ENCODE measurements at places on chromosomes 16 and 17.
A peak's percentile ranks its signal among the peaks of the same experiment; 100 is the strongest.

- no peak for DNase-seq
Measured at GRCh38 chr16:16083421-16084156, 134.2 kb downstream of the ABCC1 start.

- DNase-seq: no peak
Measured at GRCh38 chr16:31108794-31109558, 790 bp downstream of the BCKDK start.

DNA sequence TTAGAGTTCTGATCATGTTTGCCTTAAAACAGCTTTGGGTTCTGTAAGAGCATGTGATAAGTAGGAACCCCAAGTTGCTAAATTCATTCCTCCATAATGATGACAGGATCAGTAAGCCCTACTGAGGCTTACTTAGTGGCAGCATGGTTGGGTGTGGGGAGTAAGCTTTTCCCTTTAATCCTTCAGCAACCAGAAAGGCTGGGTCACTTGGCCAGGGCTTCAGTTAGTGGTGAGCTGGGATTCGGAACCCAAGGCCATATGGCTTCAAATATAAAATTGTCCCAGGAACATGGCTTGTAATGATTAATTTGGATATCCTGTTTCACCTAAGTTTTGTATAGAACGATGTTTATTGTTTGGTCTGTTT lies 850 bp downstream of the GINS3 start:
- no peak for DNase-seq

- DNase-seq: no peak
Measured at GRCh38 chr17:18141210-18141803, 32.8 kb downstream of the MYO15A start.

DNA sequence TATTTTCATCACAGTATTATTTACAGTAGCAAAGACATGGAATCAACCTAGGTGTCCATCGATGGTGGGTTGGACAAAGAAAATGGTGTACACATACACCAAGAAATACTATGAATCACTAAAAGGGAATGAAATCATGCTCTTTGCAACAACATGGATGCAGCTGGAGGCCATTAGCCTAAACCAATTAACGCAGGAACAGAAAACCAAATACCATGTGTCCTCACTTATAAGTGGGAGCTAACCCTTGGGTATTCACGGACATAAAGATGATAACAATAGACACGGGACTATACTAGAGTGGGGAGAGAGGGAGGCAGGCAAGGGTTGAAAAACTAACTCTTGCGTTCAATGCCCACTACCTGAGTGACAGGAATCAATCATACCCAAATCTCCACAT lies 41.0 kb downstream of the MRPS23 start:
- DNase-seq: no peak

DNA sequence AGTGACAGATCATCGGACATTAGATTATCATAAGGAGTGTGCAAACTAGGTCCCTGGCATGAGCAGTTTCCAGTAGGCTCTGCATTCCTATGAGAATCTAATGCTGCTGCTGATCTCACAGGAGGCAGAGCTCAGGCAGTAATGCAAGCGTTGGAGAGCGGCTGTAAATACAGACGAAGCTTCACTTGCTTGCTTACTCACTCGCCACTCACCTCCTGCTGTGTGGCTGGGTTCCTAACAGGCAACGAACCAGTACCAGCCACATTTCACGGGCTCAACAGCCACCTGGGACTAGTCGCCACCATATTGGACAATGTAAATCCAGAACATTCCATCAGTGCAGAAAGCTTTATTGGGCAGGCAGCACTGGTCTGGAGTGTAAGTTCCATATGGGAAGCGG lies 7.7 kb downstream of the JPH3 start:
- DNase-seq: no peak

GRCh38 chr16:20847550-20847949 lies 41.2 kb downstream of the REXO5 start:
- no peak for DNase-seq

GRCh38 chr17:80105762-80106161 lies 4.4 kb downstream of the GAA start:
- DNase-seq: no peak

GRCh38 chr17:550041-550398 lies 164.6 kb downstream of the VPS53 start:
- no peak for DNase-seq

GRCh38 chr16:60199150-60199549 lies 1465.0 kb upstream of the GOT2 start:
- no peak for DNase-seq

- peak; percentile 56 for DNase-seq
Measured at GRCh38 chr17:64024781-64025731, 4.6 kb upstream of the ICAM2 start.

- no peak for DNase-seq
Measured at GRCh38 chr17:12907477-12907876, 110.3 kb downstream of the ELAC2 start.

GRCh38 chr17:77444984-77445759 lies 304.4 kb downstream of the SEC14L1 start:
- DNase-seq: peak; percentile 70

DNA sequence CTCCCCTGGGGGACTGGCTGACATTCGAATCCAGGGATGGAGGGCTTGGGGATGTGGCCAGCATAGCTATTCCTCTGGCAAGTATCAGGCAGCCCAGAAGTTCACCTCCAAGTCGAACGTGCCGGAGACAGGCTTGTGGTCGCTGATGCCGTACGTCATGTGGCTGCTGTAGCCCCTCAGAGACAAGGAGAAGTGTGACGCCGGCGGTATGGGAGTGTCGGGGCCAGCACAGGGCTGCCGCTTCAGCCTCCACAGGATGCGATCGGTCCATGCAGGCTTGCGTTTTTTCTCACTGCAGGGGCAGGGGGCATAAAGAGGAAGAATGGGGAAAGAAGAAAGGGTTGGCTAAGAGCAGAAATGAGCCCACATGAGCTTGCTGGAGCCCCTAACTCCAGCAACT lies 5.3 kb upstream of the MYO1C start:
- no peak for DNase-seq

GRCh38 chr17:39238311-39238972 lies 12.7 kb upstream of the STAC2 start:
- peak; percentile 77 for DNase-seq

- no peak for DNase-seq
Measured at GRCh38 chr17:61895391-61895790, 32.1 kb upstream of the BRIP1 start.

DNA sequence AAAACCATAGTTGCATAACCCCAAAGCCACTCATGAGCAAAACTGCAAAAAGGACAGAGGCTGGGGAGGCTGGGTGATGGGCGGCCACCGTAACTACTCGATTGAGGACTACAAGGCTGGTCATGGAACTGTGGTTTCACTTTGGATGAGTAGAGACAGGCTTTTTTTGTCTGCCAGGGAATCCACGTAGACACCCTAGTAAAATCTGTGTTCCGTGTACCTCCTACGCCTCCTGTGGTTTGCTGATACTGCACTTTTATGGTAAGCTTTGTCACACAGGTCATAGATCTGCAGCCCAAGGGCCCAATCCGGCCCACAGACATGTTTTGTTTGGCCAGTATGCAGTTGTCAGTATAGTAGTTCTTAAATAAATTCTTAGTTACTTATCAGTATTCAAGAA lies 2.2 kb upstream of the TLCD3B start:
- no peak for DNase-seq

DNA sequence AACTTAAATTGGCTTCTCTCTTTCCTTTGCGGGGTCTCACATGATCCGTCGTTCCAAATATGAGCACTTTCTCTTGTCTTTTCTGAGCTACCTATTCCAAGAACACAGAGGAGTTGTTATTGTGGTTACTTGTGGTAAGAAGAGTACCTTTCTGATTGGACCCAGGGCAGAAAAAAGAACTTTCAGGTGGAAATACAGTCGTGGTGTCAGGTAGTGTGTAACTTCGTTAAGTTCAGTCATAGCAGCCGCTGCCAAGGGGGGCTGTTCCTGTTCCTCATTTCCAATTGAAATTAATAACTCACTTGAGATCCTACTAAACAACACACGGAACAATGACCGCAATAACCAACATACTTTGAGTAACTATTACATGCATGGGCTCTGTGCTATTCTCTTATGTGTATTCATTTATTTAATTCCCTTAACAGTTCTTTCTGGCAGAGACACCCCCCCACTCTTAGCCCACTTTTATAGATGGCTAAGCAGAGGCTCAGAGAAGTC lies 681.7 kb downstream of the MAF start:
- no peak for DNase-seq

- no peak for DNase-seq
Measured at GRCh38 chr16:24348545-24349290, 92.6 kb downstream of the CACNG3 start.

- no peak for DNase-seq
Measured at GRCh38 chr17:49465331-49465903, 29.7 kb upstream of the NGFR start.
